ENCODE measurements at places on chromosomes 2 and 18.
A peak's percentile ranks its signal among the peaks of the same experiment; 100 is the strongest.

GRCh38 chr2:219736209-219736608 is 108.8 kb downstream of the SLC4A3 start:
- peak; percentile 46 for DNase-seq

- no peak for DNase-seq
These were observed 695.5 kb upstream of the DDX18 start for GRCh38 chr2:117118994-117119393.

- DNase-seq = peak; percentile 55
These were observed 43.9 kb upstream of the NEMP2 start for GRCh38 chr2:190578158-190579057.

- DNase-seq = no peak
These were observed 25.1 kb downstream of the KDM3A start for GRCh38 chr2:86466306-86466705.

- DNase-seq = peak; percentile 33
These were observed 6.6 kb downstream of the D2HGDH start for GRCh38 chr2:241741016-241741415.

DNA sequence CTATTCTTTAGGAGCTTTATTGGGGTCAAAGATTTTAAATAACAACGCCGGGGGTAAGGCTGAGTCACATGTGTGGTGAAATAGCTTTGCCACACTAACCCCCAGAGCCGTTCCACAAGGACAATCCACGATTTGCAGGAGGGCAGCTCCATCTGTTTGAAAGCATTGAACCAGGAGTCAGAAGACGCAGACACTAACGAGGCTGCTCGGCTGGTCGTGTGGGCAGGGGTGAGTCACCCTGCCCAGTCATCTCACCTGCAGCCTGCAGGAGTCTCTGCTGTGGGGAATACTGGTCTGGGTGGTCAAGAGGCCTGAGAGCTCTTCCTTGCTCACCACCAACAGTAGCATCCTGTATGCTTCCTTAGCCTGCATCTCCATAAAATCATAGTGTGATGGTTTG is 149.2 kb upstream of the NCK2 start:
- peak; percentile 78 for DNase-seq

GRCh38 chr18:49365346-49365745 is 95.1 kb downstream of the DYM start:
- no peak for DNase-seq

- no peak for DNase-seq
These were observed 310.4 kb upstream of the NT5C1B start for GRCh38 chr2:18899725-18900124.

GRCh38 chr2:28164280-28164801 is 228.3 kb upstream of the FOSL2 start:
- DNase-seq = no peak

- no peak for DNase-seq
These were observed 2119.8 kb upstream of the CELF4 start for GRCh38 chr18:39685303-39685902.

DNA sequence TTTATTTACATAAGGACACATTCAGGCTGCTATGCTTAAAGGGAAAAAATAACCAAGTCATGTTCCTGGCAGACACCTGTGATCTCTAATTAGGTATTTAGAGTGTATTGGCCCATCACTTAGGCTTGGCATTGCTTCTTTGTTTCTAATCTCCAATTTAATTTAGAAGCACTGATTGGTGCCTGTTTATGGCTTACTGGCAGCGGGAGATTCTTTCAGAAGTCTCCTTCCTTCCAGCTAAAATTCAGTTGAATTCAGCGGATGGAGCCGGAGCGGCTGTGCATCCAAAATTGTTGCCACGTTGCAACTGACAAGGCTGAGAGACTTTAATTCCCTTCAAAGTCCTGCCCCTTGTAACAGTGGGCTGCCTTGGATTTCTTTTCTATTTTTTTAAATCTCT is 66.5 kb downstream of the VWA3B start:
- no peak for DNase-seq

GRCh38 chr2:205762881-205763280 is 80.6 kb downstream of the NRP2 start:
- DNase-seq = no peak

Measured in urothelium cell line (cell line).